ENCODE measurements at places on chromosomes 1 and 21.

- H3K27me3 ChIP-seq: no peaks in the 10 kb centered on the region
- no peaks in the 10 kb centered on the region for H3K36me3 ChIP-seq
- no peak for DNase-seq
Measured at GRCh38 chr1:59640851-59641250, 173.9 kb upstream of the HOOK1 start.

DNA sequence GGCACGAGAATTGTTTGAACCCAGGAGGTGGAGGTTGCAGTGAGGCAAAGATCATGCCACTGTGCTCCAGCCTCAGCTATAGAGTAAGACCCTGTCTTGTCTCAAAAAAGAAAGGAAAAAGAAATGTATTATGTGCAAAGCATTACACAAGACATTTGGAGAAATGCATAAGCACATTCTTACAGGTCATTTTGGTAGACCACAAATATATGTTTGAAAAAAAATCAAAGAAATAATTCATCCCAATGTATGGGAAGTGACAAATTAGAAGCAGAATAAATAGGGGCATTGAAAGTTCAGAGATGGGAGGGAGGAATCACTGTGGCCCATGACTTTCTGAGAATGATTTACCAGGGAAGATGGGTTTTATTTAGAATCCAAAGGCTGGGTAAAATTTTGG is 283.5 kb upstream of the ADAMTS5 start:
- no peaks in the 10 kb centered on the region for H3K4me1 ChIP-seq
- no peak overlapping the region for H3K27ac ChIP-seq
- H3K36me3 ChIP-seq: no peaks in the 10 kb centered on the region
- DNase-seq: no peak

DNA sequence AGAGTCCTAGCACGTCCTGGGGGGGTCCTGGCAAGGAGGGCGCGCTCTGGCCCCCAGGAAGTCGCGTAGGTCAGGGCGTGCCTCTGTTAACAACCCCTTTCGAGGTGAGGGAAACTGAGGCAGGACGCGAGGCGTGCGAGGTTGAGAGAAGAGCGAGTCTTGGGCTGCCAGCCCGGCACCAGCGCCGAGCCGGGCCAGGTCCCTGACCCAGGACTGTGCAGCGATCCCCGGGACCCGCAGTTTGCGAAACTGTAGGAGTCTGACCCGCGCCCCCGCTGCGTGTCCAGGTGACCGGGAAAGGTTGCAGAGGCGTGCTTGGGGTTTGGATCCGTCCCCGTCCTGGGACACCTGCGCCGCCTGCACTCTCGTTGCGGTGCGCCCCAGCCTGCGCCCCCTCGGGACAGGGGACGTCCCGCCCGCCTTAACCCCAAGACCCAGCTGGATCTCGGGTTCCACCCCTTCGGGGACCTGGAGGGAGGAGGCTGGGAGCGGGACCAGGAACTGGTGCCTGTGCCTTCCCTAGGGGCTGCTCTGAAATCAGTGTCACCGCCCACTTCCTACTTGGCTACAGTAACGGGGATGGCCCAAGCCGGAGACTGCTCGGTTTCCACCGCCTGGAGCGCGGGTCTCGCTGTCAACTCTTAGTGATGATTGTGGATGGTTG is 493 bp downstream of the DISC1 start:
- peak; percentile 16 for DNase-seq
- peaks cover 10% of the 10 kb centered on the region for H3K36me3 ChIP-seq
- H3K4me3 ChIP-seq: peak overlapping the region; percentile 96
- H3K4me1 ChIP-seq: peaks cover 15% of the 10 kb centered on the region
- no peaks in the 10 kb centered on the region for H3K27me3 ChIP-seq

- H3K27ac ChIP-seq: no peak overlapping the region
- no peak for DNase-seq
- H3K4me1 ChIP-seq: no peaks in the 10 kb centered on the region
Measured at GRCh38 chr1:208835097-208835463, 590.9 kb upstream of the PLXNA2 start.
